ENCODE measurements at places on chromosomes 5 and 9. TPM values are rescaled to one million over a fixed set of nuclear protein-coding genes. Genes with fewer than 3 reads are reported as not detected.

- DNase-seq = no peak
These were observed 18.4 kb downstream of the LSM11 start for GRCh38 chr5:157761690-157762621.

Gene SMIM33
- not detected for polyA plus RNA-seq

- no peak for DNase-seq
These were observed 35.7 kb upstream of the SLC36A2 start for GRCh38 chr5:151383011-151383410.

Gene RARS1
- 147 TPM for polyA plus RNA-seq

Gene EQTN
- polyA plus RNA-seq = not detected

Gene TEX48
- polyA plus RNA-seq = not detected

DNA sequence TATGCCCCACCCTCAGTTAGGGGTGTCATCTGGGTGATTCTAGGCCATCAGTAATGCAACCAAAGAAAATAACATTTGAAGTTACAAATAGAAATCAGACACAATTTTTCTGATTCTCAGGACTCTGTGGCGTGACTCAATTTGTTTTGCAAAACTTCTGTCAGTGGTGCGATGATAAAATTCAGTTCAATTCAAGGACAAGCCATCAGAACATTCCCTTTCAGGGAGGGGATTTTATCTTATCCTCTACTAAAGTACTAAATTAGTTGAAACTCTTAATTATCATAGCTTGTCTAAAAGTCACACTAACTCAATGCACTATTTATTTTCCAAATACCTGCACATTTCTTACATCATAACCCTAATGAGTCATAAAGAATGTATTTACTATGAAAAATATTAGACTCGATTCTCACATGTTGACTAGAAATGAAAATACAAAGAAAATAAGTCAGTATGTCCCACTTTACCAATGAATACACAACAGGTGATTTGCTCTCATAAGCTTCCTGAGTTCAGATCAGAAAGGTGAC lies 28.2 kb downstream of the HTR4 start:
- DNase-seq = no peak

DNA sequence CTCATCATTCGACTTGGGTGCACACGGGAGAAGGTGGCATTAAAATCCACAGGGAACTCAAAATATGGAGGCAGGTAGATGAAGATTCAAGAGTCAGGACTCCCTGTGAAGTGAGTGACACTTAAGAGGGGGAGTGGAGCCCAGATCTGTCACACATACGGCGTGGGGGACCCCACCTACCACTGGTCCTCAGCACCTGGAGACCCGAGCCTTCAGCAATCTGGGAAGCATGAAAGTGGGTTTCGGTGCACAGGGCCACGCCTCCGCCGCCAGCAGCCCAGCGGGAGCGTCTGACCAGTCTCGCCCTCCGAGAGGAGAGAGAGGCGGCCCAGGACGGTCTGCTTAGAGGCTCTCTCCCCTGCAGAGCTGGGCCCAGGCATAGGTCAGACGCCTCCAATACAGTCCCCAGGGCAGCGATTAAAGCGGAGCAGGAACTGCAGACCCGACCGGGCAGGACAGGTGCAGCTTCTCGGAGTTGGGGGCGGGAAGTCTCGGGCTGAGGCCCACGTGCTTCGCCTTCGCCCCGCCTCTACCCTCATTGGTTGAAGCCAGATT lies 639 bp upstream of the SLC2A8 start:
- DNase-seq = no peak

- DNase-seq = no peak
These were observed 97.3 kb upstream of the SLCO6A1 start for GRCh38 chr5:102596113-102596512.

- no peak for DNase-seq
These were observed 1066.3 kb upstream of the NUDT12 start for GRCh38 chr5:104628911-104629310.

DNA sequence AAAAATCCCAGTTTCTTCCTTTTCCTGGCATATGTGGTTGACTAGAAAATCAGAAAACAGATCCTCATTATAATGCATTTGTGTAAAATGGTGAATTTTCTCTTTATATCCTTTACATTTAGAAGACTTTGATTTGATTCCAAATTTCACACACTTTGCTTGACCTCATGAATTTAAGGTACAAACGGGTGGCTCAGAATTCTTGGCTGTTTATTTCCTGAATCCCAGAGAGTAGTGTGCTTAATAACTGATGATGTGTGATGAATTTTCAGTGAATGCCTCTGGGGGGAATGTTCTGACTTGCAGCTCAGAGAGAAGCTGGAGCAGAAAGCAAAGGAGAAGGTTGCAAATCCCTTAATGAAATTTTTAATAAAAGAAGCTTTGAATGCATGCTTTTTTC lies 126.8 kb downstream of the SPATA31D1 start:
- no peak for DNase-seq

Data from AG04450 (cell line).